PC-9 (cell line): ENCODE measurements at places on chromosomes 6 and 20. TPM values are rescaled to one million over a fixed set of nuclear protein-coding genes. Genes with fewer than 3 reads are reported as not detected.

MUC21 gene
- total RNA-seq, result 0.13 TPM in 1 of 2 replicates, not detected in the other

C20orf202 gene
- not detected in 2 replicates for total RNA-seq

SRSF12 gene
- not detected in 2 replicates for total RNA-seq

SCRT2 gene
- total RNA-seq, result not detected in 2 replicates

CAGE1 gene
- total RNA-seq, result 0.13 TPM in 2 replicates

SDC4 gene
- 114 and 117 TPM in 2 replicates for total RNA-seq
